ENCODE measurements at places on chromosomes 2 and 18.

DNA sequence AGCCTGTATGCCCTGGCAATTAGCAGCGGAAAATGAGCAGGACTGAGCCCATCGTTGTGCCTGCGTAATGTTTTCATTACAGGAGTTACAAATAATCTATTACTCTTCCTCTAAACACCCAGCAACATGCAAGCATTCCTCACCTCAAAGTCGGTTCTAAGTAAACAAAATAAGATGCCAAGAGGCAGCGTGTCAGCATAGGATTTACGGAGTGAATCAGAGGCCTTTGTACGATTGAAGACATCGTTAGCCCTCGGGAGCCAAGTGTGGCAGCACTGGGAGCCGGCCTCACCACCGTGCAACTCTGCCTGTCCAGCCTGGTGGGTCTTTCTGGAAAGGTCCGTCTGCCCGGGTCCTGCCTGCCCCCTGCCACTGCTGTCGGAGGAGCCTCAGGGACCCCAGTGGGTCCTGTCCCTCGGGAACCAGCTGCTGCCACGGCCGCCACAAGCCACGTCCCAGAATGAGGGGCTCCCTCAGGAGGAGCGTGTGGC, 80.1 kb upstream of the CTDP1 start:
- no peak for DNase-seq

DNA sequence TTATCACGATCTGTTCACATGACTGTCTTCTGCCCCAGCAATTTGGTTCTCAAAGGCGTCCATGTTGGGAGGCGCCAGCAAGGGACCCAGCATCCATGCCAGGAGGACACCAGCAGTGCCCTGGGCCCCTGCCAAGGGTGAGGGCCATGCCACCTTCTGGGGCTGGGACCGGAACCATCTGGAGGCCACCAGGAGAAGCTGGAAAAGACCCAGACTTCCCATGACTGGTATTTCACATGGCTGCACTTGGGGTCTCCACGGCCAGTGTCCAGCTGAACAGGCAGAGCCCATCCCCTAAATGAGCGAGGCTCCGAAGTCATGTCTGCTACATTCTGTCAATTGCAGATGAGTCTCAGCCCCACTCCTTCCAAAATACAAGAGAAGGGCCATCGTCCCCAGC, 306.8 kb upstream of the HS6ST1 start:
- no peak for DNase-seq

- no peak for DNase-seq
Observed at GRCh38 chr2:8380026-8380425, 301.8 kb upstream of the ID2 start.

- DNase-seq: no peak
Observed at GRCh38 chr2:236938126-236938525, 147.6 kb upstream of the COPS8 start.

DNA sequence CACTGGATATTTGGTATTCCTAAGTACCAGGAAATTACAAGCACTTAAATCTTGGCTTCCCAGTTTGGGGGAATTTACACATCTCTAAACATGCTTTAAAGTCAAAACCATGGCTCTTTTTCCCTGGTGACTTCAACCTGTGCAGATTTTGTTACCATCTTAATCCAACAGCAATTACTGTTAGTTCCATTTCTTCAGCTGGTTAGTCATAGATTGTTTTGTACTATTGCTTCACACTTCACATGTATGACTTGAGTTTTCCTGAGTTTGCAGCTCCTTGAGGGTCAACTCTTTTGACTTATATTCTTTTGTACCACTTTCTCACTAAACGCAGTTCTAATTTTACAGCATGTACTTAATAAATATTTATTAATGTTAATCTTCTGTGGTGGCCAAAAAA, 203.4 kb upstream of the RND3 start:
- DNase-seq: no peak

DNA sequence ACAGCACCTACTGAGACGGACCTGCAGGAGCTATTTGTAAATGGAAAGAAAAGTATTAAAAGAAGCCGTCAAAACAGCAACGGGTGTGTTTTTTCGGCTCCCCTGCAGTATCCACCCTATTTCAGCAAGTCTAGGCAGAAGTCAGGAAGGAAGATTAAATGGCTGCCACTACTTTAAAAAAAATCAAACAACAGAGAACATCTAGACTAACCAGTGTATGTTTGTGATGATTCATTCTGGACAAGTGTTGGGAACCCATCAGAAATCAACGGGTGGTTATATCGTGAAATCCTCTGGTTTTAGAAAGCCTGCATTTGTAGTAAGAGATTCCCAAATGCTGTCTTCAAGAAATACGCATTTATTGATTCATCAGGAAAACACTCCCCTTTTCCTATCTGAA, 9.0 kb downstream of the PMAIP1 start:
- no peak for DNase-seq
